Cardiac septum (tissue), 1 donor: ENCODE measurements at places on chromosomes 13 and 19. TPM values are rescaled to one million over a fixed set of nuclear protein-coding genes. Genes with fewer than 3 reads are reported as not detected.

DNA sequence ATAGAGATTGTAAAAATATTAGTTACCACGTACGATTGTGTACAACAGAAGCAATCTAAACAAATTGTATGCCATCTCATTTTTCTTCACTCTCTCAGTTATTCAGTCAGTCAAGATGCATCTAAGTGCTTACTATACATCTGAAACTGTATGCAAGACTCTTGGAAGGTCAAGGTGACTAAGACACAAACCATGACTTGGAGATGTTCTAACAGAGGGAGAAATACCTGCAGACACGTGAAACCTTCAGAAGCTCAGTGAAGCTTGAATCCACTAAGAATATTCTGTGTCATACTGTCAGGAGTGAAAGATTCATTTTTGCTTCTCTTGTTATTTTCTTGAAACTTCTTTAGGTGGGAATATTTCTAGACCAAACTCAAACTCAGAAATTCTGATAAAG lies 365.4 kb downstream of the ITGBL1 start:
- DNase-seq: no peak

- DNase-seq: no peak
Observed at GRCh38 chr13:53863520-53863919, 834.9 kb downstream of the OLFM4 start.

- no peak for DNase-seq
Observed at GRCh38 chr19:32809754-32810153, 59.8 kb downstream of the SLC7A9 start.

GRCh38 chr19:3821156-3821555 lies 35.0 kb upstream of the MATK start:
- DNase-seq: no peak

COX7A1 gene
- 1,917 TPM for total RNA-seq

IGFL3 gene
- not detected for total RNA-seq

TMEM221 gene
- not detected for total RNA-seq

GGN gene
- total RNA-seq: 0.40 TPM
